ENCODE measurements at places on chromosomes 12 and 14.

GRCh38 chr14:79809849-79810612 lies 401.3 kb downstream of the DIO2 start:
- DNase-seq = no peak

DNA sequence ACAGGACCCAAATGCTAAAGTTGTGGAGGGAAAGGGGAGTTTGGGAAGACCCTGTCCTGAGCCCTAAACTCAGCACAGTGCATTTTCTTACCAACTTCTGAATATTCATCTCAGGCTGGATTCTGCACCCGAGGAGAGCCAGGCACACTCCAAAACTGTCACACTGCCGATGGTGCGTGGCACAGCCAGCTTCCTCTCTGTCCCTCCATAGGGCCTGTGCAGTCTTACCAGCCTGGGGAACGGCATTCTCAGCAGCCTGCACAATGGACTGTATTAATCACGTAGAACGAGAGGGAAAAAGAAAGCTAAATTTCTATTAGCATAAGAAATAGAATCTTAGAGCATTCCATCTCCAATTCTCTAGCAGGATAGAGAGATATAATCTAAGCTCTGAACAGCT lies 71.3 kb upstream of the GPATCH2L start:
- DNase-seq = no peak

GRCh38 chr12:106135781-106136180 lies 3.0 kb downstream of the NUAK1 start:
- DNase-seq = no peak

- no peak for DNase-seq
Observed at GRCh38 chr12:79407671-79408622, 282.8 kb downstream of the PAWR start.

DNA sequence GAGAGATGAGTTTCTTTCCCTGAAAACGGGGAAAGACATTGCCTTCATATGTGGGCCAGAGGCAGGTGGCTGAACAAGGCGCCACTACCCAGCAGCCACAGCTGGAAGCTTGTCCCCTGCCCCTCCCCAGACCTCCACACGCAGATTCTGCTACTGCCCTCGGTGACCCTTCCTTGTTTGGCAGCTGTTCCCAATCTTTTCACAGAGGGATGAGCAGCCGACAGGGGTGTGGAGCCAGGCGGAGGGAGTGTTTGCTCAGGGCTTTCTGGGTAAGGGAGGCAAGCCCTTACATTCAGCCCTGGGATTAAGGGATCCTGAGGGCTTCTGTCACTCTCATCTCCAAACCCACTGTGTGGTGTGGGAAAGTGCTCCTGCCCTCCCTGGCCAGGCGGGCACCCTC lies 4.5 kb upstream of the KRT4 start:
- DNase-seq = no peak

DNA sequence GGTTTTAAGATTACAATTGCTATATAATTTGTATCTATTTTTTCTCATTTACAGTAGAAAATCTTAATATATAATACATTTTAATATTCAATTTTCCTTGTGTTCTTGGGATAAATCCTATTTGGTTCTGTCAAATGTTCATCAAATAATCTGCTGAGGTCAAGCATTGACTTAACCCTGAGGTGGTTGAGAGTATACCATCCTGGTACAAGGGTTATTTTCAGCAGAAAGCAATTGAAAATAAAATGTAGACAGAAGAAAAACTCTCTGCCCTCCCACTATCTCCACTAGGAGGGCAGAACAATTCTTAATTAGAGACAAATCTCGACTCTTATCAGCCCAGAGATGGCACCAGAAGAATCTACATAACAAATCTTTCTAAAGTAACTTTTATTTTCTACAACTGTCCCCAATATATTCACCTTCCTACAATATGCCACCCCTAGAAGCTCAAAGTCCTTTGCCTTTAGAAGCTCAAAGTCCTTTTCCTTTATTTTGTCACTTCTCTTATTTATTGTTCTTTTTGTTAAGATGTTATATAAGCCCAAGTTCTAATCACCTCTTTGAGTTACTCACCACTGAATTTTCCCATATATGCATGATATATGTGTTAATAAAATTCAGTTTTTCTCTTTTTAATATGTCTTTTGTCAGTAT lies 57.9 kb upstream of the ERGIC2 start:
- DNase-seq = no peak

DNA sequence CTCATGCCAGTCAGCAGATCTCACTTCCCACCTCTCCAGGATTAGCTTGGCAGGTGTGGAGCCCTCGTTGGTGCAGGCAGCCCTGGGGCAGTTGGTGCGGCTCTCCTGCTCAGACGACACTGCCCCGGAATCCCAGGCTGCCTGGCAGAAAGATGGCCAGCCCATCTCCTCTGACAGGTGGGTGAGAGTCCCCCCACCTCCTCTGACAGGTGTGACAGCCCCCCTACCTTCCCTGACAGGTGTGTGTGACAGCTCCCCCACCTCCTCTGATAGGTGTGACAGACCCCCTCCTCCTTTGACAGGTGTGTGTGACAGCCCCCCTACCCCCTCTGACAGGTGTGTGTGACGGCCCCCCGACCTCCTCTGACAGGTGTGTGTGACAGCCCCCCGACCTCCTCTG lies 26.3 kb downstream of the PAPLN start:
- no peak for DNase-seq

DNA sequence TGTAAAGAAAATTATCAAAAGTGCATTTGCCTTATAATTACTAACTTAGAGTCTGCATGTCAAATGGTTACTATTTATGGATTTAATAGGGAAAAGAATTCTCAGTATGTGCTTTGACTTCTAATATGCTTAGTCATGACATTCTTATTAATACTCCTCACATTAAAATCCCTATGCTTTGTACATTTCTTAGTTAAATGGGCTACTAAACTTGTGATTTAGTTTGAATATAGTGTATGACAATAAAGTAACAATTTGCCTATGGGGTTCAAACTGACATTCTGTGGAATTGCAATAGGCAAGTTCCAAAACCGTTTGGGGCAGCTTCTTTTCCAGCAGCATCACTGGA lies 361.9 kb upstream of the TMTC1 start:
- no peak for DNase-seq

DNA sequence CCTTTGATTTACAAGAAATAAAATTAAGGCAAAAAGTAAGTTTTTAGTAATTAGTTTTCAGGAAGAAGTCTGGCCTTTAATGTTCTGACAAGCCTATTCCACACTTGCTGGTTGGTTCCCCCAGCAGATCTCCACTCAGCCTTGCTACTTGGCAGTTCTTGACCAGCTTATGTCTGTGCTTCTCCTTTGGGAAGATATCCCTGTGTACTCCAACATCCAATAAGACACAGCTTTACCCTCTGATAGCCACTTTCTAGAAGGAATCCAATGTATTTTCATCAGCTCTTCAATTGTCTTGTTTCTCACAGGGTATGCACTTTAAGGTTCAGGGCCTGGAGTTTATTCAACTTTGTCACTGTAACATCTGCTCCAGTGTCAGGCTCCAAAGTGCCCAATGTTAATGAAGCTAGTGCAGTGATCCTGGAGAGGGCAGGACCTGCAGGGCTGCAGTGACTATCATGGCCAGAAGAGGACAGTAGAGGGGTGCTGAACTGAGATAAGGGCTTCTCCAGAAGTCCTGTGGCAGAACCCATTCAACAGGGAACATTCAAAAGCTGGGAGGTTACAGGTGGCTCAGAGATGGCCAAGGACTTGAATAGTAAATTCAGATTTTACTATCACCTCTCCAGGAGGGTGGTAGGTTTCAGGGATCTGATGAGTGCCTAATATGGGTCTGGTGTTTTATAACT lies 22.9 kb downstream of the JKAMP start:
- peak; percentile 73 for DNase-seq

DNA sequence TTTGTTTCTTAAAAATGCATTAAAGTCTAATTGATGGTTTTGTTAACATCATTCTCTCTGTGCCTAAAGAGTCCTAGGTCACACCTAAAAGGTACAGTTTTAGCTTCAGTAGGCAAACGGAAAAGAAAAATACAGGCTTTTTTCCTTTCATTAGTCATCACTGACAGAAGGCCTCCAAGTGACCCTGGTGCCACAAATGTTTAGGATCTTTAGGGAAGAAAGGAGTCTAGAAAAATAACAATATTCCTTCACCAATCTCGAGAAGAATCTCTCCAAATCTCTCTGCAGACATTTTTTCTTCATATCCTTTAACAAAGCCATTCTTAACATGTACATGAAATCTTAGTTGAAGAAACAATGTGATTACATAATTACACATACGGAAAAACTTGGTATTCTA lies 2.0 kb downstream of the DENND5B start:
- DNase-seq = no peak

DNA sequence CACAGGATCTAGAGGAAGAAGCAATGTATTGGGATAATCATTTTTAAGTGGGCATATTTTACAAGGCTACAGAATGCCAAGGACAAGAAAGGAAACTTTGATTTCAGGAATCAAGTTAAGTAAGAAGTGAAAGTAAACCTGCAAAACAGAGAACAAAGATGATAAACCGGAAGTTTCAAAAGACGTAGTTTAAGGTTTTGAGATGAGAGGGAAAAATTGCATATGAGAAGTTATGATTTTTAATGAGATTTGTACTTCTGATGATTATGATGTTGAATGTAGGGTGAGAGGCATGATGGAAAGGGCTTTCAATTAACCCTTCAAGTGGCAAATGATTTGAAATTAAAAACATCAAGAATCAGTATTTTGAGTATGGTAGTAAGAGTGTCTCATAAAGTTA lies 134.9 kb downstream of the CAPZA3 start:
- no peak for DNase-seq

DNA sequence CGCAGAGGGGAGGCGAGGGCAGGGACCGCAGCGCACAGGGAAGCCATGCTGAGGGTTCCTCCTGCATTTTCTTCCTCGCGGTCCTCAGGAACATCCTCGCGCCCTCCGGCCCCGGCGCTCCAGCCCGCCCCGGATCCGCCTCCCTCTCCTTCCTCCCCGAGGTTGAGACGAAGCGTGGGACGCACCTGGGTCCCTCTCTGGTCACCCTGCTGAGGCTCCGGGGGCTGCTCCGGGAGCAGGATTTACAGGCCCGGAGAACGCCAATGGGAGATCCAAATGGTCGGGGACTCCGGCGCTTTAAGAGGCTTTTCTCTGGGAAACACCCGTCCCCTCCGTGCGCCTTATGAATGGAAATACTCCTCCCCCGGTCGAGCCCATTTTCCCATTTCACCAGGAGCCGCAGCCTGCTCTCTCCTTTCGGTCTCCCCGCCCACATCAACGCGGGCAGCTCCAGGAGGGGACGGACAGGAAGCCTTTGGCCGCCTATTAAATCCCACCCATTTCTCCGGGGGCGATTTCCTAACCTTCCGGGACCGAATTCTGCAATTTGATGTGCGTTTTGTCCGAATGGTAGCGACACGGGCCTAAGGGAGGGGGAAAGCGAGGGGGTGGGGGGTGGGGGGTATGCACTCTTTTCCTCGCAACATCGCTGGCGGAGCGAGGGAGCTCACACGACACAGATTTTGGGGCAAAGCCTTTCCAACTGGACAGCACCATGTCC lies at the start of gene UNC79:
Gene UNC79, plus strand, starts transcription at position 625 of the 721 bp plus-strand sequence. Its CDS starts 91 bp downstream, at position 716.
- DNase-seq = no peak

Data from activated naive CD4-positive, alpha-beta T cell treated with anti-CD3 and anti-CD28 coated beads, Interleukin-2, amount 10 ng/mL, durations not matched to agents 7 days and 5 days (primary cell).